GOT3 (cell line): ENCODE measurements at places on chromosomes 2 and 18.

DNA sequence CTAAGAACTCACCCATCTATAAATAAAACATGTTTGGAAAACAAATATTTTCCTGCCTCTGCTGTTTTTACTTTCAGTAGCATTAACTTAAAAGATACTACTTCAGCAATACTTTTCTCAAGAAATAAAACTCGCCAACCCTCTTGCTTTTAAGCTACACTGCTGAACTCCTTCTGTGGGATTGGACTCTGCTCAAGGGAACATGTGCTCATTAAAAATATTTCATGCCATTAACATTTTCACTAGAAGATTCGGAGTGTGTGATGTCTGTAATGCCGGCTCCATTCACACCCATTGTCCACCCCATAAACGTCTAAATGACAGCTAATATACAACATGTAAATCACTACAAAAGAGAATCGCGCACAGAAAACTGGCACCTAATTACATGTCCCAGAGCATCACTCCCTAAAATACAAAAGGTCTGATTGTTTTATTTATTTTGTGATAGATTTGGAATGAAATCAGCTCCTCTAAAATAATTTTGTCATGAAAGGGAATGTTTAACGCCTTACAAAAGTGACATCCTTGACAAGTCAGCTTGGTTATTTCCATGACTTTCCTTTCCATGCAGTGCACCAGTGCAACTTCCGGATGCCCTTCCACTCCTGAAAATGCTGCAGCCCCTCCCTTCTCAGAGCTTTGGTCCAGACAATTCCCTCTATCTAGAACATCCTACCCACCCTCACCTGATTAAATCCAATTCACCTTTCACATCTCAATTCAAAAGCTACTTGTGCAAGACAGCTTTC lies 73.1 kb downstream of the ANKRD44 start:
- no peak for DNase-seq

DNA sequence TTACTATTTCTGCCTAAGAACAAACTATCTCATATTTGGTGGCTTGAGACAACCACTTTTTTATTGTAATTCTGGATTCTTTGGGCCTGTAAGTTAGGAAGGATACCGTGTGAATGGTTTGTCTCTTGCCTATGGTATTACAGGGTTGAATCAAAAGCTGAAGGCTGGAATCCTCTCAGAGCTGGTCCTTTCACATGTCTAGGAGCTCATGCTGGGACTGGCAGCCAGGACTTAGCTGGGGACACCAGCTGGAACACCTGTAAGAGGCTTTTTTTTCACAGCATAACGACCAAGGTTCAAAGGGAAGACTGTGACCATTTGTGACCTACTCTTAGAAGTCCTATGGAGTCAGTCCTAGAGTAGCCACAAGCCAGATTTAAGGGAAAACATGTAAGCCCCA lies 226.3 kb downstream of the ZNF804A start:
- no peak for DNase-seq

GRCh38 chr2:38462121-38462661 lies 85.1 kb upstream of the ATL2 start:
- DNase-seq = peak; percentile 13

DNA sequence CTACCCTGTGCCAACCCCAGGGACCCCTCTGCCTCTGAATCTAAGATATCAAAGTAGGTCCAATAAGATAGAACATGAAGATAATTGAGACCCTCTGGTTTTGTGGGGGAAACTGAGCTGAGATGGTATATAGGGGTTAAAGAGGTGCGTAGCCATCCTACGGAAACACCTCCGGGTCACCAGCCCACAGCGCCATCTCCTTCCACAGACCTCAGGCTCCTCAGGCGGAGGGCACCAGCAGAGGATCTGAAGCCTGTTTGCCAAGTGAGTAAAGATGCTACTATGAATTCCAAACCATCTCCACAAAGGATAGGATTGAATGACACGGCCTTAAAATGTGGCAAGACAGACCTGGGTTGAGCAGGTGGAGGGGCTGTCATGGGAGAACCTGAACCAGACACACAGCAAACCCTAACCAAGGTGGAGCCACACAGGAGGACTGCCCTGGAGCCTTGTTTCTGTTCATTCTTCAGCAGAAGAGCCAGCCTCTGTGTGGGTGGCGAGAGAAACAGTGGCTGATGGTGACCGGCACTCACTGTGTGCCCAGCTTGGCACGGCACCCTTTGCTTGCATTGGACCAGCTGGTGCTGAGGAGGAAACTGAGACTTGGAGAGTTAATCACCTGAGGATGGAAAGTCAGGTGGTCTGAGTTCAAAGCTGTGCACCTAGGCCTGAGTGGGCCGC lies 10.2 kb downstream of the GBX2 start:
- DNase-seq = no peak

DNA sequence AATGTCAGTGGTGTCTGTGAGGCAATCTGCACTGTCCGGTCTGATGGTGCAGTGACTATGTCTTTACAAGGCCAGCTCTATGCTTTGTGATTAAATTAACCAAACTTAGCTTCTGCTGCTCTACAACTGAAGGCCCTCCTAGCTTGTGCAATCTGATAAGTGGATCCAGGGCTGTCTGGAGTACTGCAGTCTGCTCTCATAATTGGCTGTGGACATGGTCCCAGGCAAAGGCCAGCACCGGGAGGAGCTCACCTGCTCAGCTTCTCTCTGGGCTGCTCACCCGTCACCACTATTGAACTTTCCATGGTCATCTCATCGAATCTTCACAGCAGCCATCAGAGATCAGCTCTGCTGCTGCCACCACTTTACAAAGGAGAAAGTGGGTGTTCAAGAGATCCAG lies 13.0 kb upstream of the APCDD1 start:
- no peak for DNase-seq

DNA sequence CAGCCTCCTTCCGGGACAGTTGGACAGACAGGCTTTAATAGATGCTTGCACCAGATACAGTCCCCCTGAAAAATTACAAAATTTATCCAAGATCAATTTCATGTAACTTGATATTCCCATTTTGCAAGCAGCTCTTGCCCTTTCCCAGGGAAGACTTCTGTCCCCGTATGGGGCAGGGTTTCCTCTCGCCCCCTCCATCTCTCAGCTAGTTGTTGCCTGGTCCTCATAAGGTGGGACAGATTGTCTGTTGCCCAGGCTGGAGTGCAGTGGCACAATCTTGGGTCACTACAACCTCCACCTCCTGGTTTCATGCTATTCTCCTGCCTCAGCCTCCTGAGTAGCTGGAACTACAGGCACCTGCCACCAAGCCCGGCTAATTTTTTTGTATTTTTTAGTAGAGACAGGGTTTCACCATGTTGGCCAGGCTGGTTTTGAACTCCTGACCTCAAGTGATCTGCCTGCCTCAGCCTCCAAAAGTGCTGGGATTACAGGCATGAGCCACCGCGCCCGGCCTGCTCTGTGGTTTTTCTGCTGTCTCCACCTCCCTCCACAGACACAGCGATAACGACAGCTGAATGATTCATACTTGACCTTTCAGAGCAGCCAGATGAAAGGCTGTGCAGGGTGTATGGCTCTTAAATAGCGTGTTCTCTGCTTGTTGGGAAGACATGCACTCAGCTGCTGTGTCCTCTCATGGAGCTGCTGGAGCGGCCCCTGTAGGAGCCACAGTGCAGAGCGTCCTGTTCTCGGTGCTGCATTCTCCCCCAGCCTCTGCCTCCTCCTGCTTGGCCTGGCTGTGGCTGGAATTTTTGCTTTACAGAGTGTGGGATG lies 61.4 kb downstream of the TTC39C start:
- peak; percentile 21 for DNase-seq

GRCh38 chr2:112001136-112001715 lies 53.8 kb upstream of the TMEM87B start:
- no peak for DNase-seq

DNA sequence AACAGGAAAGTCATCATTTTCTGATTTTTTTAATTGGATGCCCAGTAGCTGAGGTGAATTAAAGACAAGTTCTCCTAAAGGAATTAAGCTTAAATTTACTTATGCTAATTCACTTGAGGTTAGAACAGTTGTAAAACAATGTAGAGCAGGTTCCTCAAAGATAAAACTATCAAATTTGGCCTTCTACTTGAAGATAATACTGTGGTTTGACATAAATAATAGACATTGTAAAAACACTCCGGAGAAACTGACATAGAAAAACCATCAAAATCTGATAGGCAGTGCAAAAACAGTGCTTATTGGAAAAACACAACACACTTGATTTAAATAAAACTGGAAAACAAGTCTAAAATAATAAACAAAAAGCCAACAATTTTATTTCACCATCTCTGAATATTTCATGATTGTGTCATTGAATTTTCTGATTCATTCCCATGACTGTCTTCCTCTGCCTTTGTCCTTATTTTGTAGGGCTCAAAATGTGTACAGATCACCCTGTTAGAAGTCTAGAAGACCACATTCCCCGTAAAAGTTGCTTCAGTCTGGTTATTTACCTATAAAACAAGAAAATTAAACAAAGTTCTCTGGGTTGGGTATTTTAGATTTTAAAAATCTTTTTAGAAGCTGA lies 28.3 kb upstream of the SLC40A1 start:
- DNase-seq = no peak

- no peak for DNase-seq
Measured at GRCh38 chr2:129914538-129915302, 64.7 kb upstream of the RAB6C start.

GRCh38 chr18:35713545-35713944 lies 132.0 kb downstream of the GALNT1 start:
- DNase-seq = no peak

- DNase-seq = no peak
Measured at GRCh38 chr2:199985625-199986207, 30.3 kb downstream of the MAIP1 start.

- DNase-seq = no peak
Measured at GRCh38 chr2:28997237-28997846, 16.2 kb downstream of the TOGARAM2 start.

DNA sequence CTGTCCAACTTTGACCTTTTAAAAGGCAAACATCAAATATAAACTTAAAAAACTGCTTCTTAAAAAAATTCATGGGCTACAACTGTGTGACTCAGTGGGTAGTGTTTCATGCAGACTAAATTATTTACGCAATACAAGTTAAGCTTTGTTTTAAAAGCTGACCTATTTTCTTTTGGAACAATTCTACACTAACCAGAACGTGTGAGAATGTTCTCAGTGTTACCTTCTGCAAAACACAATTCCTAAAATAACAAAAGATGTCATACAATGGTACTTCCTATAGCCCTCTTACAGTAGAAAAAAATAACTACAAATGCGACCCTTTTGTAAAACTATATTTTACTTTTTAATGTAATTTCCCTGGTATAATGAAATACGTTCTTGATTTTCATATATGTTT lies 793.8 kb upstream of the FSHR start:
- no peak for DNase-seq

DNA sequence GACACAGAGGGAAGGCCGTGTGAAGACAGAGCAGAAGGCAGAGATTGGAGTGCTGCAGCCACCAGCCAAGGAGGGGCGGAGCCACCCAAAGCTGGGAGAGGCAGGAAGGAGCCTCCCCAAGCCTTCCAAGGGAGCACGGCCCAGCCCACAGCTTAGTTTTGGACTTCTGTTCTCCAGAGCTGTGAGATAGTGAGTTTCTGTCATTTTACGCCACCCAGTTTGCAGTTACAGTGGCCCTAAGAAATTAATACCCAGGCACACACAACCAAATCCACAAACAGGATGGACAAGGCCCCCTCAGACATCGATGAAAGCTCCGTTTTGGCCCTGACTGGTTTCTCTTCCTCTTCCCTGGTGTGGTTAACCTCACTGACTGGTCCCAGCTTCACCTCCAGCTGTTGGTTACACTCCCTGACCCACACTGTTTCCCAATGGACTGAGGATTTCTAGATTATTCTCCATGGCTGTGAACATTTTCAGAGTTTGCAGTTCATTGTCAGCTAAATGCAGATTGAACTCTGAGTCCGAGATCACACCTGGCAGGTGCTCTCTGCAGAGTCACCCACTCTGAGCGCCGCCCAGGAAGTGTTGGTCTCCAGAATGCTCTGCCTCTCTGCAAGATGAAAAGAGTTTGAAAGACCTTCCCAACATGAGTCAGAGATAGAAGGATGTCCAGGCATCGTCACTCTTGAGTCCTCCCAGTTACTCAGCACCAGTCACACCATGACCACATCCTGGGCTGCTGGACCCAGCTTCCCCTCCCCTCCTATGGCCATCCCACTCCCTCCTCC lies 100.2 kb downstream of the TWIST2 start:
- no peak for DNase-seq

DNA sequence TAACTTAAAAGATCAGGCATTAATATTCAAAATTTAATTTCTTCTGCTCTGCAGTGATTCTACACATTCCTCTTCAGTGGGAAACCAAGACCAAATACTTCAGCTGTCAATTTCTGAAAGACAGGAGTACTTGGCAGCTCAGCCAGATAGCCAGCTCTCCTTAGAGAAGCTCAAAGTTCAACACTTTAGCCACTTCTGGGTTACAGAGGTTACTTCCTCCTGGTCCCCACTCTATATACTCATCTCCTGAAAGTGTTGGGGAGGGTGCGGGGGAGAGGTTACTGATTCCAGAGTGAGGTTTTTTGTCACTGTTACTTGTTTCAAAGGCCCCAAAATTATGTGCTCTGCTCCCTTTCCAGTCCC lies 4.1 kb downstream of the CYTIP start:
- DNase-seq = no peak

- DNase-seq = no peak
Measured at GRCh38 chr2:217667512-217667911, 335.3 kb downstream of the TNS1 start.

DNA sequence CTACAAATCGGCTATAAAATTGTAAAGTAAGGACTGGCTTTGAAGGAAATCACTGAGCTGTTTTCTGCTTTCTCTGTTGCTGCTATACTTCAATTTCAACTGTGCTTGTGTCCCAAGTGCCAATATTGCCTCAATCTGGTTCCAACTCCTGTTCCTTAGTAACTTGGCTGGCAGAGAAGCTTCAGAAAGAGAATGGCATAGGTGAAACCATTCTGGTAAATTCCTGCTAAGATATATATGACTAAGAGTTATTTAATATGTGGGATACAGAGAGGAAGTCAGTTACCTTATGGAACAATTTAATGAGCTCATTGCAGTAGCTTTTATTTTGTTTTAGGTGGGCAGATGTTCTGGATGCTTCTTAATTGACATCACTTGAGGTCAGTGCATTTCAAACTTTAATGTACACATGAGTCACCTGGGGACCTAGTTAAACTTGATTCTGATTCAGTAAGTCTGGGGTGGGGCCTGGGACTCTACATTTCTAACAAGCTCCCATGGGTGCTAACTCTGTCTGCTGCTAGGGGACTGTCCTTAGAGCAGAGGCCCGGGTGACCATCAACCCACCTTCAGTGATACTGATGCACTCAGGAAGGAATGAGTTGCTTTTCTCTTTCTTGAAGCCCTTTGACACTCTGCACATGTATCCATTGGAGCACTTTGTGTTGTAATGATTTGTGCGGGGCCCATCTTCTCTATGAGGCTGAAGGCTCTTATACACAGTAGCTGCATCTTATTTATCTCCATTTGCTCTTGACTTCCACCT lies 47.6 kb downstream of the LIPG start:
- DNase-seq = no peak

- no peak for DNase-seq
Measured at GRCh38 chr2:8684540-8684877, 2.7 kb downstream of the ID2 start.

DNA sequence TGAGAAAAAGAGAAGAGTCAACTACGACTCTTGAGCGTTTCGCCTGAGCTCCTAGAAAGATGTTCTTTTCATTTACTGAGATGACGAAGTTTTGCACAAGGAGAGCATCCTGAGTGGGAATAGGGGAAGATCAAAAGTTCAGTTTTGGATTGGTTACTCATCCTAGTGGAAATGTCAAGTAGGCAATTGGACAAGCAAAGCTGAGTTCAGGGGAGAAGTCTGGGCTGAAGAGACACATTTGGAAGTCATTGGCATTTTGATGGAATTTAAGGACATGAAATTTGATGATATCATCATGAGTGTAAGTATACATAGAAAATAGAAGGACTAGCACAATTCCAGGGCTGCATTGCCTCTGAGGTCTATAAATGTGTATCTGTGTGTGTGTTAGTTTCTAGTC lies 416.6 kb downstream of the RAD51AP2 start:
- no peak for DNase-seq
